ENCODE measurements at places on chromosomes 12 and 14.
A peak's percentile ranks its signal among the peaks of the same experiment; 100 is the strongest.

DNA sequence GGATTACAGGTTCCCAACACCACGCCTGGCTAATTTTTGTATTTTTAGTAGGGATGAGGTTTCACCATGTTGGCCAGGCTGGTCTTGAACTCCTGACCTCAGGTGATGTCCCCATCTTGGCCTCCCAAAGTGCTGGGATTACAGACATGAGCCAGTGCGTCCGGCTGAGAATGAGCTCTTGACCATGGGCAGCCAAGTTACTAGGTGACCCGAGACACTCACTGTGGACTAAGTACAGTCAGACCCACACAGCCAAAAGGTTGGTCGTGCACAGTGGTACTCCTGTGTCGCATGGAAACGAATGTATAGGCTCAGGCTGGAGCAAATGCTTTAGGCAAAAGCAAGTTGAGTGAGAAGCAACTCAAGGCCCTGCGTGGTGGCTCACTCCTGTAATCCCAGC lies 21.0 kb downstream of the DLK1 start:
- DNase-seq: no peak

DNA sequence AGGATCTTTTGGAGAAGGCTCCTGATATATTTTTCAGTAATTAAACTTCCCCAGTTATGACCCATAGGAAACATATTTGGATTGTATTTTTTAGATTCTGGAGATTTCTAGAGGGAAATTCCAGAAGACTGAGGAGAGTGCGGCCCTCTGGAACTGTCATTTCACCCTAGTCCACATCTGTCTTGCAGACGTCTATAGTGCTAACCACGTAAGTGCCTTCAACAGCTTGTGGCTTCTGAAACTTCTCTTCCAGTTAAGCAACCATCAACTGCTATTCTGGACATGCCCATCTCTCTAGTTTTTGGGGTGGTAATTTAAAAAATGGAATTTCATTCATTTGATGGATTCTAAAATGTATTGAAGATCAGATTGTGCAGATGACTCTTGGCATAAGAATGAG lies 1098.8 kb downstream of the TMEM121 start:
- no peak for DNase-seq

- DNase-seq: no peak
Measured at GRCh38 chr14:35331605-35332516, 39.7 kb downstream of the PSMA6 start.

GRCh38 chr12:56300644-56301464 lies 724 bp upstream of the CS start:
- DNase-seq: no peak

- no peak for DNase-seq
Measured at GRCh38 chr14:85853996-85854526, 324.1 kb downstream of the FLRT2 start.

DNA sequence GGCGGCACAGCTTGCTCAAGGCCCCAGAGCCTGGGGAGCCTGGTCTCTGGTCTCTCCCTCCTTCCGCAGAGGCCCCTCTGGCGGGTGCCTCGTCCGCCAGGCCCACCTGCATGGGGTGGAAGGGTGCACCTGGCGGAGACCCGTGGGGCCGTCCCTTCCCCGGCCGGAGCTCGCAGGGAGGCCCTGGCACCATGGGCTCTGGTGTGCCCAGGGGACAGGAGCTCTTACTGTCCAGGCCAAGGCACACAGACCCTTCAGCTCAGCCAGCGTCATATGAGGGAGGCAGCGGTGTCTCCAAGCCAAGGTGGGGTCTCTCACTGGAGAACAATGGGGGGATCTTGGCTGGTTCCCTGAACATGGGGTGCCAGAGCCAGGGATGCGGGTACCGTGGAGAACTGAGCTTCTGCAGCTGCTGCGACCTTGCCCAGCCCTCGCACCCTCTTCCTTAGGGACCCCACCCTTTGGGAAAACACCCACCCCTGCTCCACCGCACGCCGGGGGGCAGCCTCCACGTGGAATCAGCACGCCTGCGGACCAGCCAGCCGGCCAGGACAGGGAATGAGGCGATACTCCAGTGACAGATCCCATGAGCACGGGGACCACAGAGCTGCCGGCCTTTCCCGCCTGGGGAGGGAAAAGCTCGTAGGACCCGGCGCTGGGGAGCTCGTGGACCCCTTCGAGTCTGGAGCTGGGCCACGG lies 25.7 kb upstream of the GALNT9 start:
- no peak for DNase-seq

- DNase-seq: no peak
Measured at GRCh38 chr12:31715283-31715825, 13.5 kb downstream of the AMN1 start.

GRCh38 chr12:52337054-52337453 lies 15.9 kb upstream of the KRT83 start:
- no peak for DNase-seq

DNA sequence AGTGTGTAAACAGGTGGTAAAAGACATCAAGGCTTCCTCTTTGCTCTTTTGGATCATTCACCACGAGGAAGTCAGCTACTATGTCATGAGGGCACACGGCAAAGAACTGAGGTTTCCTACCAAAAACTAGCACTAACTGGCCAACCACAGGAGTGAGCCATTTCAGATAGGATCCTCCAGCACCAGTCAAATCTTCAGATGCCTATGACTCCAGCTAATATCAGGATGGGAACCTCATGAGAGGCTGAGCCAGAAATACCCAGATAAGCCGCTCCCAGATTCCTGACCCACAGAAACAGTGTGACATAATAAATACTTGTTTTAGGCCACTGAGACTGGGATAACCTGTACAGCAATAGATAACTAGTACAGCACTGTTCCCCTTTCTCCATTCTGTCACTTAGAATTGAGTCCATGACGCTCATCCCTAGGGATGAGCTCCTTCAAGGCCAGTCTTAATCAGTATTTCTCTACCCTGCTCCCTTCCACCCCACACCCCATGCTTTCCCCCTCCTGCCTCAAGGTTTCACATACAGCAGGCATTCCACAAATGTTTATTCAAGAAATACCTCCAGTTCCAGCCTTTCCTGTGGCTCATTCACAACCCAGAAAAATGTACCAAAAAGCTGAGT lies 68.4 kb downstream of the PPM1H start:
- DNase-seq: no peak

DNA sequence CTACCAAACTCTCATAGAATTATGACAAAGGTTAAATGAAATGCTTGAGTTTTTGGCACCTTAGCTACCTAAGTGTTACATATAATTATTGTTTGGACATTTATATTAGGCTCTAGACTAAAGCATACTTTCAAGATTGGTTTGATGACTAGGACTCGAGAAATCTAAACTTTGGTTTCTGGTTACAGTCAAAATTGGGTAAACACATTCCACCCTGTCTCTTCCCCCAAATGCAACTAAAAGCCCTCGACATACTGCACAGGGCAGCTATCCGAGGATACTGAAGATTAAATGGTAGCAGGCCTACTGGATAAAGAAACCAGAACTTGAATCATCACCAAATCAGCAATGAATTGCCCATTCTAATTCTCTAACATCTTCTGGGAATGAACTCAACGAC lies 369.1 kb downstream of the PRKD1 start:
- DNase-seq: no peak

DNA sequence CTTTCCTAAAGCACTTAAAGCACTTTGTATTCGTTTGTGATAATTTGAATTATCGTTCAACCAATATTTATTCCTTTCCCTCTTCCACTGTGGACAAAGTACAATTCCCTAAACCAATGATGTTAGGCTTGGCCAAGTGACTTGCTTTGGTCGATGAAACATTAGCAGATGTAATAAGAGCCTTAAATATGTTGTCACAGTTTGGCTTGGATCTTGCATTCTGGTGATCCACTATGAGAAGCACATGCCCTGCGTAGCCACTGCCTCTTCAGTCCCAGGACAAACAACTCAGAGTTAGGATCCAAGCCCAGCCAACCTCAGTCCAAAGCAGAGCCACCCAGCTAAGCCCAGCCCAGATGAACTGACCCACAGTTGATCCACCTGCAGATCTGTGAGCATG lies 8.4 kb upstream of the C12orf75 start:
- no peak for DNase-seq

- no peak for DNase-seq
Measured at GRCh38 chr14:89137526-89138163, 279.4 kb downstream of the FOXN3 start.

GRCh38 chr14:105102361-105102870 lies 37.2 kb upstream of the GPR132 start:
- DNase-seq: no peak

DNA sequence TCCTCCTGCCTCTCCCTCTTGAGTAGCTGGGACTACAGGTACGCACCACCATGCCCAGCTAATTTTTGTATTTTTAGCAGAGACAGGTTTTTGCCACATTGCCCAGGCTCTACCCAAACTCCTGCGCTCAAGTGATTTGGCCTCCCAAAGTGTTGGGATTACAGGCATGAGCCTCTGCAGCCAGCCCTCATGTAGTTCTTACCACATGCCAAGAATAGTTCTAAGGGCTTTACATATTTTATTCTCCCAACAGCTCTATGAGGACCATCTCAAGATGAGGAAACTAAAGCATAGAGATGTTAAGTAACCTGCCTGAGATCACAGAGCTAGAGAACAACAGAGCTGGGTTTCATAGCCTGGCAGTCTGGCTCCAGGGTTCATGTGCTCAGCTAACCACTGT lies 37.9 kb upstream of the ALDH2 start:
- no peak for DNase-seq

- DNase-seq: no peak
Measured at GRCh38 chr14:59377991-59378601, 87.1 kb downstream of the GPR135 start.

DNA sequence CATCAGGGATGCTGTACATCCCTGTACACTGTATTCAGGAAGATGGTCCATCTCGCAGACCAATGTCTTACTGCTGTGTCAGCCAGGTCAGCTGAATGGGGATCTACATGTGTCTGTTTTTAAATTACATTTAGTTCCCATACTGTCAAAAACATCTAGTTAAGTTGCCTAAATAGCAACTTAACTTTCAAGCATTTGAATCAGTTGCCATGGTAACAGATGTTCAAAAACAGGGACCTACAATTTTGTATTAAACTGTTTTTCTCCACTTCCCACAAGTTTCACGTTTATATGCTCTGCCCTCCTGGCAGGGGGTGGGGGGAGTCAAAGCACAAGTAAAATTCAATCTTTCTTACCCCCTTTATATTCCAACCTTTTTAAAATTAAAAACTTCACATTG lies 38.3 kb downstream of the C12orf42 start:
- no peak for DNase-seq

DNA sequence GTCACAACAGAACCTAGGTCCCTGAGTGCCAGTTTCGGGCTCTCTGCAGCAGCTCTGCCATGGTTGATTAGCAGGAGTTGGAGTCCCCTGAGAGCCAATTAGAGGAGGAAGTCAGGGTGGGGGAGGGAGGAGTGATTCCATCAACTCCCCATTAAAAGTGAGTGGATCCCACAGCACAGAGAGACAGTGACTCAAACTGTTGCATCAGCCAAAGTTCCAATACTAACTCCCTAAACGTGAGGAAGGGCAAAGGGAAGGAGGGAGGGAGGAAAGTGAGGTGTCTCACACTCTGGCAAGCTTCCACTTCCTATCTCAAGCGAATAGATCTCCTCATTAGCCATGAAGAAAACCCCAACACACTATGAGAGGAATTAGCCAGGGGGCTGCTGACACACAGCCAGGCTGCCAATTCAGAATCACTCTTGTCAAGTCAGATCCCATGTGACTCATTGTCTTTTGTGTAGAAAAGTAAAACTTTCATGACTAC lies 23.6 kb downstream of the OR11H4 start:
- no peak for DNase-seq

- no peak for DNase-seq
Measured at GRCh38 chr14:76136476-76137110, 15.1 kb upstream of the GPATCH2L start.

DNA sequence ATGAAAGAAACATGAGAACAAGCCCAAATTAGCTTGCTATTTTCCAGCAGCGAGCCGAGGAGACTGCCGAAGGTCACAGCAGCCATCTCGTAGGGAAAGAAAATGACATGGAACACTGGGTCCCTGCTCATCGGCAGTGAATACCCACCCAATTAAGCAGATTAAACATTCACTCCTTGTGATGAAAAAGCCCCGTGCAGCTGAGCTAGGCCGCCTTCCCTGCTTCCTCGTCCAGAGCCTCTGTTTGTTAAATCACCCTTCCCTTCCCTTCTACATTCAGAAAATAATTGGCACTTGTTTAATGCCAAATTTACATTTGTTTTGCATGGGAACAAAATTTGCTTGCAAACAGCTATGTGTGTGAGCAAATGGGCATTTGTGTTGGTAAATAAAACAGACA lies 342.5 kb downstream of the RMST start:
- no peak for DNase-seq

DNA sequence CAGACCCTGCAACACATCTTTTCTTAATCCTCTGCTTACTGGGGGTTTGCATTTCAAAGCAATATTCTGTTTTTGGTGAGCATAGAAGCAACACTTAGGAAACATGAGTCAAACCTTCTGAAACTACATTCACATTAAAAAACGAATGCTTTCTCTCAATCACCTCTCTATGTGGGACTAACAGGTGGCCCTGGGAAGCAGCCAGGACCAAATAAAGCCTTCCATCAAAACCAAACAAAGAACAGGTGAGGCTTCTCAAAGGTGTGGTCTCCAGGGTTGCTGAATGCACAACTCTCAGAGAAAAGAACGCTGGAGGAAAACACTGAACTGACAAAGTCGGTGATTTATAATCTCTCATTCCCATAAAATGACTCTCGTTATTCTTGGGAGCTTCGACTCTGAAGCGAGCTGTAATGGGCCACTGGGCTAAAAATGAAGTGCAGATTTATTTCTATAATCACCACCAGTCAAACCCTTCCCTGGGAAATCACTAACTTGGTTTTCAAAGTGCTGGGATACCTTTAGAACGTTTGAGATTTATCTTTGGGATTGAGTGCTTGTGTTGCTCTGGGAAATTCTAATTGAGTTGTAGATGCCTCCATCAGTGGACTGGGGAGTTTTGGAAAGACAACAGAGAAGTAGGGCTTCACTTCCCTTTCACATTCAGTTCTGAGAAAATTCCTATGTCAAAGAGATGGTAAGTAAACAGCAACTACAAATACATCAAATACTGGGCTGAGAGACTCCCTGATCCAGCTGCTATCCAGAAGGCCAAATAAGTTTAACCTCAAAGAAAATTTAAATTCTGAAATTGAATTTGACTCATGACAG lies 262.0 kb upstream of the TMPO start:
- no peak for DNase-seq

- no peak for DNase-seq
Measured at GRCh38 chr12:45302621-45303369, 86.9 kb downstream of the ANO6 start.

- peak; percentile 36 for DNase-seq
Measured at GRCh38 chr14:24297190-24297964, 2.2 kb downstream of the DHRS1 start.

GRCh38 chr12:2539938-2540337 lies 254.8 kb upstream of the FKBP4 start:
- no peak for DNase-seq
